ENCODE measurements at places on chromosomes 5 and 9. TPM values are rescaled to one million over a fixed set of nuclear protein-coding genes. Genes with fewer than 3 reads are reported as not detected.

Gene ABO
- polyA plus RNA-seq, result 2.9 TPM

Gene C9orf50
- not detected for polyA plus RNA-seq

Gene TMEM252
- 1.2 TPM for polyA plus RNA-seq

GRCh38 chr5:171367424-171368370 lies 20.0 kb upstream of the NPM1 start:
- DNase-seq, result no peak

GRCh38 chr5:1917830-1918487 lies 35.2 kb upstream of the IRX4 start:
- DNase-seq, result no peak

Gene IRX2
- polyA plus RNA-seq, result 0.17 TPM

DNA sequence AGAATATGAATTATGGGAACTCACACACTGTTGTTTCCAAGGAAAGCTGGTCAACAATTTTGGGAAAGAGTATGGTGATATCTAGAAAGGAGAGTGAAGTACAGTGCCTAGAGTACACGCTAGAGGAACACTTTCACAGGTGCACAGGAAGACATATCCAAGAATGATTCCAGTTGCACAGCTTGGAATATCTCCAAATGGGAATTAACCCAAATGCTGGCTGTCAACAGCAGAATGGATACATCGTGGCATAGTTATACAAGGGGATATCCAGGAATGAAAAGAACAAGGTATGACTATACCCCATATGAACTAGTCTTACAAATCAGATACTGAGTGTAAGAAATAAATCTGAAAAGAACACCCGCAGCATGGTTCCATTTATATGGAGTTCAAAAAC lies 231.3 kb downstream of the FSTL4 start:
- no peak for DNase-seq

GRCh38 chr9:28648723-28649122 lies 1075.4 kb upstream of the C9orf72 start:
- DNase-seq, result no peak

- no peak for DNase-seq
These were observed 16.7 kb upstream of the PHYHD1 start for GRCh38 chr9:128903871-128904620.

Gene FOXD4L4
- polyA plus RNA-seq, result 0.09 TPM

DNA sequence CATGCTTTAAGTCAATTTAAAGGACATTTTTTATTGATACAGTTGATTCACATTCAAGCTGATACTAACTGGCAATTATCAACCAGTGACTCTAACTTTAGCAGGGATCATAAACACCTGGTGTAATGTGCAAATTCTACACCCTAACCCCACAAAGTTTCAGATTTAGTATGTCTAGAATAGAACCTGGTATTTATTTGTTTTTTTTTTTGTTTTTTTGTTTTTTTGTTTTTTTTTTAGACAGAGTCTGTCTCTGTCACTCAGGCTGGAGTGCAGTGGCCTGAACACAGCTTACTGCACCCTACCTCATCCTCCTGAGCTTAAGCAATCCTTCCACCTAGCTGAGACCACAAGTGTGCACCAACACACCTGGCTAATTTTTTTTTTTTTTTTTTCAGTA lies 311.2 kb upstream of the SEMA6A start:
- no peak for DNase-seq

DNA sequence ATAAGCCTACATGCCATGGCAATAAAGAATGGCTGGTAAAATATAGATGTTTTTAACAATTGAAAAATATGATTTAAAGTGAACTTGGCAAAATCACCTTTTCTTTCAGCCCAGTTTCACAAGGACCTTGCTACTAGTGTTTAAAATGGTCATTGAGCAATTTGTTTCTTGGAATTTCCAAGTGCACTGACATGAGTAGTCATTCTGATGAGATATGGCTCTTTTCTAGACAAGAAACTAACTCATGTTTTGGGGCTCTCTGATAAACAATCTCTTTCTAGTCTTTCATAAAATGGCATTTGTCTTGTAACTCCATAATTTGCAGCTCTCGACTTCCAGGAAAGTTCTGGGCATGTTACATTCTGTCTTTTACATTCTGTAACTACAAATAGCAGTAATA lies 176.8 kb downstream of the NR2F1-AS1 start:
- no peak for DNase-seq

DNA sequence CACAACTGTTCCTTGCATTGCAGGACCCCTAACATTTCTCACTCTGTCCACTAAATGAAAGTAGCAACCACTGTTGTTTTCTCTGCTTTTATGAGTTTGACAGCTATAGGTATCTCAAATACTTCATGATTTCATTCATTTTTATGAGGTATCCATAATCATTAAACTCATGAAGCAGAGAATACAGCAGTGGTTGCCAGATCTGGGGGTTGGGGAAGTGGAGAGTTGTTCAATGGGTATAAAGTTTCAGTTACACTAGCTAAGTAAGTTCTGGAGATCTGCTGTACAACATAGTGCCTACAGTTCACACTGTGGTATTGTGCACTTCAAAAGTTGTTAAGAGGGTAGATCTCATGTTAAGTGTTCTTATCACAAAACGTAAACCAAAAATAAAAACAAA lies 23.4 kb upstream of the CAMK4 start:
- DNase-seq, result no peak

Gene ENC1
- polyA plus RNA-seq, result 28.4 TPM

GRCh38 chr5:151572657-151573368 lies 18.3 kb downstream of the FAT2 start:
- DNase-seq, result no peak

Gene MTX3
- polyA plus RNA-seq, result 10.1 TPM

Gene C5orf52
- not detected for polyA plus RNA-seq

DNA sequence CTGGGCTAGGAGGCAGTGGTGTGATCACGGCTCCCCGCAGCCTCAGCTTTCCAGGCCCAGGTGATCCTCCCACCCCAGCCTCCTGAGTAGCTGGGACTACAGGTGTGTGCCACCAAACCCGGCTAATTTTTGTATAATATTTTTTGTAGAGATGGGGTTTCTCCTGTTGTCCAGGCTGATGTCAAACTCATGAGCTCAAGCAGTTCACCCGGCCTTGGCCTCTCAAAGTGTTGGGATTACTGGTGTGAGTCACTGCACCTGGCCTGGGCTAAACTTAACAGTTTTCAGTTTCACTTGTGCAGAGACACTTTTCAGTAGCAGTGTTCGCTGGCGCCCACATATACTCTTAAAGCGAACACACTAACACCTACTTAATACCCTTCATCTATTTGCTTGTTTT lies 205.6 kb upstream of the ZNF608 start:
- no peak for DNase-seq

DNA sequence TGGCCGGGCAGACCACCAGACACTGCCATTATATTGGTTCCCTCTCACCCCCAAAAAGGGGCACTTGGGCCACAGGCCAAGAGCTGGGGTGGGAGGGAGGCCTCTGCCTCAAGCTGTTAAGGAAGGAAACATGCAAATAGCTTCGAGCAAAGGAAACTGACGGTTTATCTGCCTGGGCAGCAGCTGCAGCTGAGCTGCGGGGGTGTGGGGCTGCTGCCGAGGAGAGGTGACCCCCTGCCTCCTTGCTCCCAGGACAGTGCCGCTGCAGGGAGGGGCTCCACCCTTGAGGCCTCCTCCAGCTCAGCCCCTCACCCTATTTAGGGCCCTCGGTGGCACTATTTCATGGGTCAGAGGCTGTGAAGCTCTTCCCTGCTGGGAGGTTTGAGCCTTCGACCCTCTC lies 789 bp downstream of the DOK3 start:
- DNase-seq, result no peak

Gene DAB2
- 100 TPM for polyA plus RNA-seq

Gene FYB1
- 1.8 TPM for polyA plus RNA-seq

DNA sequence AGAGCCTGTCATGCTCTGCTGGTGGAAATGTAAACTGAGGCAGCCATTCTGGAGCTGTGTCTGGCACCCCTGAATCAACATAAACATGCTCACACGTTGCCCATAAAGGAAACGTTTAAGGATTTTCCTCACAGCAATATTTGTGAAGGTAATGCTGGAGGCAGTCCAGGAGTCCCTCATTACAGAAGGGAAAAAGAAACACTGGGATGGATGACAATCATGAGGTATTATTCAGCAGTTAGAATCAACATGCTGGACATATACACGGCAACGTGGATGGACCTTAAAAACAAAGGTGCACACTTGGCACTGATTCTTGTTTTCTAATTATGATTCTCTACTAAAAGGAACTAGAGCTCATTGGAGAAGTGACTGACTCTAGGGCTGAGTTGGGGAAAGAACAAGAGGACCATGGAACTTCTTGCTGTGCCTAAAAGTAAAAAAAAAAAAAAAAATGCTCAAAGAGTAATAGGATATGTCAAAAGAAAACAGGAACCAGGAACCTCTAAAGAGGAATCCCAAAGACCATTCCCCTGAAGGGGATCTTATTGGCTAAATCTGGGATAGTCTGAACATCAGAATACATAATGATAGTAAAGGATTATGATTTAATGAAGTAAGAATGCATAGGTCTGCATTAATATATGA lies 18.6 kb downstream of the B4GALT1 start:
- no peak for DNase-seq

Gene KIF24
- 20.7 TPM for polyA plus RNA-seq
